ENCODE measurements at places on chromosomes 7 and 10. TPM values are rescaled to one million over a fixed set of nuclear protein-coding genes. Genes with fewer than 3 reads are reported as not detected.

DNA sequence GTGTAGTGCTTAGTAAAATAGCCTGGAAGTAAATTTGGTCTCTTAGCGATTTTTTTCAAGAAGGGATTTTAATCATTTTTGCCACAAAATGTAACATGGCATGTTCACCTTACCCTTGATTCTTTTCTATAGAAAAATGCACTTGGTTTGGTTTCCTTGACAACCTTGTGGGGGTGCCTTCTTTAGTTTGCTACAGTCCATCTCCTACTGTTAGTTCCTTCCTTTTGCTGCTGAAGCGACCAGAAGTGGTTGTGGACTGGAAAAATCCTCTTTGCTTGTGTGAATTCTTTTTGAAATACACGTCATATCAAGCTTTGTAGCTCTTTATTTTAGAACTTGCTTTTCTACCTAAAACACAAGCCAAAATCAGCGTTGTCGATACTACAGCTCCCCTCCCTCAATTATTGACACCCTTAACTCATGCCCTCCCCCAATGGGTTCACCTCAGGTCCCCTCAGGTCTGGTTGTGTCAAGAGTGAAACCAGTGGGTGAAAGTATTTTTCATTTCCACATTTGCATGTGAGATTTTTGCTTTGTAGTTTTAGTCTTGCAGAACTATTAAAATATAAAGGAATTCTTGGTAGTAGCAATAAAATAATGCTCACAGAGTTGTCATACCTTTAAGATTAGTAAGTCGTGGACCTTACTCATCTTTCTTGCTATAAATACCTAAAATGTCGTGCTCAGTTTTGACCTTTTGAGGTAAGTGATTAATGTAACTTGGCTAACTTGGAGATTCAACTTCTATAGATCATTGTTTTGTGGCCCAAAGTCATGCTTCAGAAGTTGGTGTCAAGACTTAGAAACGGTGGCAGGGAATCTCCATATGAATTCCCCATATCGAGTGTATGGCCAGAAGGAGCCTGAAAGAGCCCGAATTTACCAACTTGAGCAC, 1.5 kb downstream of the ACTR3B start:
- no peaks in the 10 kb centered on the region for H3K27me3 ChIP-seq
- DNase-seq, result no peak
- H3K4me3 ChIP-seq, result peak overlapping the region; percentile 90

- H3K36me3 ChIP-seq, result no peaks in the 10 kb centered on the region
- no peak overlapping the region for H3K4me3 ChIP-seq
- H3K27me3 ChIP-seq, result peaks cover 9% of the 10 kb centered on the region
- no peak for DNase-seq
- no peak overlapping the region for H3K27ac ChIP-seq
Measured at GRCh38 chr7:157827863-157828160, 491.0 kb downstream of the DNAJB6 start.

DNA sequence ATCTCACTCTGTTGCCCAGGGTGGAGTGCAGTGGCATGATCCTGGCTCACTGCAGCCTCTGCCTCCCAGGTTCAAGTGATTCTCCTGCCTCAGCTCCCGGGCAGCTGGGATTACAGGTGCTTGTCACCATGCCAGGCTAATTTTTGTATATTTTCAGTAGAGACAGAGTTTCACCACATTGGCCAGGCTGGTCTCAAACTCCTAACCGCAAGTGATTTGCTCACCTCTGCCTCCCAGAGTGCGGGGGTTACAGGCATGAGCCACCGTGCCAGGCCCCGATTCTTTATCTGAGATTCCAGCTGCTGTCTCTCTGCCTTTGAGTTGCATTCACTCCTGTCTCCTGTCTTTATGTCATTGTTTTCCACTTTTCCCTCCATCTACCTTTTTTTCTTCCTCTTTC, 168.7 kb downstream of the TMEM178B start:
- no peaks in the 10 kb centered on the region for H3K36me3 ChIP-seq
- H3K27me3 ChIP-seq, result peaks cover 50% of the 10 kb centered on the region
- no peaks in the 10 kb centered on the region for H3K4me1 ChIP-seq
- H3K4me3 ChIP-seq, result no peak overlapping the region
- DNase-seq, result no peak

DNA sequence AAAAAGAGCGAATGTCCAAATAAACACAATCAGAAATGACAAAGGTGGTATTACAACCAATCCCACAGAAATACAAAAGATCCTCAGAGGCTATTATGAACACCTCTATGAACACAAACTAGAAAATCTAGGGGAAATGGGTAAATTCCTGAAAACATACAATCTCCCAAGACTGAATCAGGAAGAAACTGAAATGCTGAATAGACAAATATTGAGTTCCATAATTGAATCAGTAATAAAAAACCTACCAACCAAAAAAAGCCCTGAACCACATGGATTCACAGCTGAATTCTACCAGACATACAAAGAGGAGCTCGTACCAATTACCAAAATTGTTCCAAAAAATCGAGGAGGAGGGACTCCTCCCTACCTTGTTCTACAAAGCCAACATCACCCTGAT, 56.1 kb upstream of the ZNF800 start:
- H3K4me1 ChIP-seq, result no peaks in the 10 kb centered on the region
- no peak overlapping the region for H3K4me3 ChIP-seq
- H3K36me3 ChIP-seq, result no peaks in the 10 kb centered on the region
- DNase-seq, result no peak

- H3K27me3 ChIP-seq, result no peaks in the 10 kb centered on the region
- no peaks in the 10 kb centered on the region for H3K36me3 ChIP-seq
- peaks cover 19% of the 10 kb centered on the region for H3K4me1 ChIP-seq
- no peak overlapping the region for H3K27ac ChIP-seq
Measured at GRCh38 chr10:124875596-124875995, 66.3 kb upstream of the ZRANB1 start.

DNA sequence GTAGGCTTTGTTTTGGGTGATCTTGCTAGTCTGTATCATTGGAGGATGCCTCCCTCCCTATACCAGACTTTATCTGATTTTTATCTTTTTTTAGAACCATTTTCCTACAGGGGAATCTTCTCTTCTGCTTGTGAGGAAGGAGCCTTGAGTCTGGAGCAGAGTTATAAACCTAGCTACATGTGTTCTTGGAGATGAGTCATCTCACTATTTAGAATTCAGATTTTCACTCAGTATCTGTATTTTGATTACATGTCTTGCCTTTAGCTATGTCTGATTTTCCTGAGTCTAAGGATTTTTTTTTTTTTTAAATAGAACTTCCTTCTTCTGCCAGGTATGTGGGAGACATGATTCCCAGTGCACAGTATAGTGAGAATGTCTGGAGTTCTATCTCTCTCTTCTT, 211.6 kb upstream of the MBL2 start:
- H3K4me1 ChIP-seq, result no peaks in the 10 kb centered on the region
- H3K4me3 ChIP-seq, result no peak overlapping the region
- H3K27ac ChIP-seq, result no peak overlapping the region
- H3K27me3 ChIP-seq, result no peaks in the 10 kb centered on the region

DNA sequence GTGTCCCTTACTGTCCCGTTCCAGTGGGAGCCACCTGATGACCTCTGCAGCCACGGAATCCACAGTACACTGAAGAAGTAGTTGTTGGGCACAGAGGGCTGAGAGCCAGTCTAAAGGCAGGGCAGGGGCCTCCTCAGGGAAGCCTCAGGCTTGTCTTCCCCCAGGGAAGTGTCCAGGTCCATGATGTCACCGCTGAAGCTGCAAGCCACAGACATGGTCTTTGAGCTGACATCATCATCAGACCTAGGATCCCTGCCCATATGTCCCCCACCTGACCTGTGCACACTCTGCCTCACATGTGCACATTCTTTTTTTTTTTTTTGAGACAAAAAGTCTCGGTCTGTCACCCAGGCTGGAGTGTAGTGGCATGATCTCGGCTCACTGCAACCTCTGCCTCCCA, 38.4 kb upstream of the ELFN1 start:
- H3K4me1 ChIP-seq, result no peaks in the 10 kb centered on the region

DNA sequence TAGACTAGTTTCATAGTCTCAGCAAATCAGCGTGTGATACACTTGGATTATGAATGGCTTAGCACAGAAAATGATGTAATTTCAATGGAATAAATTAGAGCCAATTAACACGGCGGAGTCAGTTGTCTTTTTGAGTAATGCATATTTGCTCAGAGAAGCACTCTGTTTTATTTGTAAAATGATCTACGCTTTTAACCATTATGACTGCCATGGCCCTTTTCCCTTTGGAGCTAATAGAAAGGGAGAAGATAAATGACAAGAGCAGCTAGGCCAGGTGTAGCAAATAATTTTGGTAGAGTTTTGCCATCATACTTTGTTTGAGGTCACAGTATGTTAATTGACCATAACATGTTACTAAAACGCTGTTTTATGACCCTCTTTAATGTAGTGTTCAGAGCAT, 86.8 kb downstream of the GPR158 start:
- H3K27me3 ChIP-seq, result no peaks in the 10 kb centered on the region
- H3K27ac ChIP-seq, result no peak overlapping the region
- no peaks in the 10 kb centered on the region for H3K4me1 ChIP-seq
- no peak overlapping the region for H3K4me3 ChIP-seq

GRCh38 chr7:2856388-2857169, 12.5 kb upstream of the GNA12 start:
- no peaks in the 10 kb centered on the region for H3K36me3 ChIP-seq
- H3K27ac ChIP-seq, result no peak overlapping the region
- H3K27me3 ChIP-seq, result no peaks in the 10 kb centered on the region

DNA sequence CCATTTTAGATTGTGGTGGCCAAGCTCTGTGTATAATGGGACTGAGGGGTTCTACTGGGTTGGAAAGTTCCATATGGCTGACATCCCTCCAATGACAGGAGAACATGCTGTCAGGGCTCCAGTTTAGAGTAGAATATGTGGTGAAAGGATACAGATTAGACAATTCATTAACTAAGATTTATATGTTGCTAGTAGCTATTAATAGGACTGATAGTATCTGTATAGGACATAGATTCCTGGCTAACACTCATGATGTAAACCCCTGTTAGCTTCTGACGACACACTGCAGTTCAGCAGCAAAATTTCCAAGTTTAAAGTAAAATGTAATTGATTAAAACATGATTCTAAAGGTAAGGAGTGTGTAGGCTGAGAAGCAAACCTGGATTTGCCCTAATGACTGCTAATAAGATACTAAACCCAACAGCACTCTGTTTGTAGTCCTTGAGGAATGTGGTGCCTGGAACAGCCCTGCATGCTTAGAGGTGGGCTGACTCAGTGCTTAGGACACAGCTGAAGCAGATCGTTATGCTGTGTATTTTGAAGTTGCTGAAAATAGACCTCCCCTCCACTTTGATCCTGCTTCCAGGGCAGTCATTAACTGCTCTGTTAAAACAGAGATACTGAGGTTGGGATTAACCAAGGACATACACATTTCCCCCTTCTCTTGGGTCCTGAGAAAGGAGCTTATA, 1129.6 kb downstream of the SORCS3 start:
- no peak overlapping the region for H3K4me3 ChIP-seq
- H3K27ac ChIP-seq, result no peak overlapping the region
- H3K36me3 ChIP-seq, result no peaks in the 10 kb centered on the region
- no peak for DNase-seq
- no peaks in the 10 kb centered on the region for H3K4me1 ChIP-seq

DNA sequence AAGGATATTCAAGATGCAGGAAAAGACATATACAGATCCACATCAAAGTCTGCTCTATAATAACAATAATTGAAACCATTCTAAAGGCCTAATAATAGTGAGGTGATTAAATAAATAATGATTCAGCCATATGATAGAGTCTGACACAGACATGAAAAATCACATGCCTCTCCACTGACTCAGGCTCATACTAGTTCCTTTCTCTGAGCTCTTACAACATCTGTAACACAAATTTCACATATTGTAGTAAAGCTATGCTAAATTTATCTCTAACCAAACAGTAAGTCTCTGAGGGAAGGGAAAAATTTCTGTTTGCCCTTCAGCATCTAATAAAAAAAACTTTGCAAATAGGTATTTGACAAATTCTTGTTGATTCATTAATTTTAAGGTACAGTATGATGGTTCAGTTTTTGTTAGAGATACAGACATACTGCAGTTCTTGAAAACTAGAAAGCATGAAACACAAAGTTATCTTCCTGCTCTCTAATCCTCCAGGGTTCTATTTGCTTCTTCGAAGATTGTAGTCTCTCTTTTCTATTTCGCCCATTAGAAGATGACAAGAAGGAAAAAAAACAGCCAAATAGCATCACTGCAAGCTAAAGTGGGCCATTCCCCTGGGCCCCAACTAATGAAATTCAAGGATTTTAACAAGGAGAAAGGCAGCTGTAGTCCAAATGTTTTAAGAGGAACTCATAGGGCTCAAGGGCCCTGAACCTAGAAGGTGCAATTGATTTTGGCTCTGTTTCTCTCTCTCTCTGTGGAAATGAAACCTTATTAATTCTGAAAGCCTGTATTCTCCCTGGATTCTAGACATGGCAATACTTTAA, 53.9 kb downstream of the CUBN start:
- H3K4me1 ChIP-seq, result 0 out of 2 replicates have a peak, but pooled peaks cover 5% of the 10 kb centered on the region
- no peak for DNase-seq
- H3K36me3 ChIP-seq, result no peaks in the 10 kb centered on the region
- no peak overlapping the region for H3K4me3 ChIP-seq

DNA sequence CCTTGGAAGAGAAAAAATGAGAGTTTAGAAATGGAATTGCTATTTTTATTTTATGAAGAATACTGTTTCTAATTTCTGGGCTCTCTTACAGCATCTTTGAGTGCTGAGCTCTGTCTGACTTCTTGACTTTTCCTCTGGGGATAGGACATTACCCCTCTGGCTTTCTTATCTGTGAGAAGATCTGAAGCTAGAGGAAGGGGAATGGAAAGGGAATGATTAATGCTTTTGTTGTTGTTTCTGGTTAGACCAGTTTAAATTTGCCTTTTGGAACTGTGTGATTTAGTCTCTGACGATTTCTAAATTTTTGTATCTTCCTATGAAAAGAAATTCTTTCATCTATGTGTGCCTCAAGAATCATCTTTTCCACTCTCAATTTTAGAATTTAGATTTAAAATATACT, 811.4 kb downstream of the REEP3 start:
- H3K27ac ChIP-seq, result no peak overlapping the region
- H3K4me1 ChIP-seq, result no peaks in the 10 kb centered on the region
- no peak for DNase-seq
- no peaks in the 10 kb centered on the region for H3K36me3 ChIP-seq
- H3K27me3 ChIP-seq, result no peaks in the 10 kb centered on the region
- no peak overlapping the region for H3K4me3 ChIP-seq

Gene ADD3
- 41.1 TPM for total RNA-seq

Gene MEOX2
- not detected for total RNA-seq

Gene HKDC1
- total RNA-seq, result 1.7 TPM

Gene SPAM1
- not detected for total RNA-seq

Gene PANK1
- total RNA-seq, result 6.4 TPM

Gene PNLIPRP2
- 1.1 TPM for total RNA-seq

Gene GPR141
- not detected for total RNA-seq

All from HCT116 (cell line).